ENCODE measurements at places on chromosomes 3 and 15.

DNA sequence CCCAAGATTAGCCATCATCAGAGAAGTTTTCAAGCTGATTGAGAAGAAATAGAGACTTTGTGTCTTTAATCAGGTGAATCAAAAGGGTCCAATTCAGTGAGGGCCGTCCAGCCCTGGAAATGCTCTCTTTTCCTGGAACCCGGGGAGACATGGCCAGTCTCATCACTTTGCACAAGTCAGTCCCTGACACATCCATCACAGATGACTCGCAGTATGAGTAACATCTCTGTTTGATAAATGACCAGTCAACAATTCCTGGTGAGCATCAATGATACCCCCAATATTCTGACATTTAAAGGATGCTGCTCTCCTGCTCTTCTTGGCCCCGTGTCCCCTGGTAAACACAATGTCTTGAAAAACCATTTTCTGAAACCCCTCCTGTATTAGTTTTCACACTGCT lies 26.7 kb downstream of the C3orf20 start:
- no peak for DNase-seq

GRCh38 chr15:73683777-73684580 lies at the start of gene CD276:
CD276 (plus strand) TSS chr15:73684383; CDS start chr15:73699640, 15,257 bp downstream.
- DNase-seq: peak; percentile 97

DNA sequence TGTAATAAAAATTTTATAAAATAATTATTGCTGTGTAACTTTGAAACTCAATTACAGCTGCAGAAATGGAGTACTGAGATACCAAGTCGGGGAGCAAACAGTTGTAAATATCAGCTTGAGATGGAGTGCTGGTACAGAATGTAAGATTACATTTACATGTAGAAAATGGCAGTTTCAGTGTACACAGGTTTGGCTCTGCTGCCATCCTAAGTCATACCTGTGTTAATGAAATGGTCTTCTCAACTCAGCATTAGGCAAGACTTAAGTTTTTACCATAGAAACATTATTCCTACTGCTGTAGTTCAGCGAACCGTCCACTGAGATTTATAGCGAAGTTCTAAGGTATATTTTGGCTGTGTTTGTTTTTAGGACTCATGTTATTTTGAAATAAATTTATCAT lies 110.1 kb upstream of the TBL1XR1 start:
- no peak for DNase-seq

- DNase-seq: no peak
Observed at GRCh38 chr15:25775317-25775912, 87.7 kb downstream of the ATP10A start.

GRCh38 chr3:157065201-157065600 lies 94.7 kb downstream of the CCNL1 start:
- no peak for DNase-seq

- no peak for DNase-seq
Observed at GRCh38 chr3:197504641-197505121, 51.1 kb downstream of the BDH1 start.

GRCh38 chr3:145182196-145182911 lies 978.6 kb downstream of the PLOD2 start:
- DNase-seq: no peak

GRCh38 chr15:53110999-53111398 lies 320.9 kb upstream of the ONECUT1 start:
- DNase-seq: no peak

DNA sequence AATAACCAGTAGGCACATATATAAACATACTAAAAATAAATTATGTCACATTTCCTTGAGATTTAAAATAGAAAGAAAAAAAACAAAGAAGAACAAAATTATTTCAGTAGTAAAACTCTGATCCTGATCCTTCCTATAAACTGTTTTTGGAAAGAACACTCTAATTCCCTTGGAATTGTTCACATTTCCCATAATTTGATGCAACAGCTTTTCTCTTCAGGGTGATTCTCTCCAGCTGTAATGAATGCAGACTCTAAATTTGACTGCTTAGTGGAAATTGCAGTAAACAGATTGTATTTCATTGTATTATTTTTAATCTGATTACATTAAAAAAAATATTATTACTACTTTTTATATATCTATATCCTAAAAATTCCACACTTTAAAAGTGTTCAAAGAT lies 70.2 kb upstream of the ABI3BP start:
- no peak for DNase-seq

- peak; percentile 28 for DNase-seq
Observed at GRCh38 chr3:36540888-36541518, 160.7 kb downstream of the STAC start.

DNA sequence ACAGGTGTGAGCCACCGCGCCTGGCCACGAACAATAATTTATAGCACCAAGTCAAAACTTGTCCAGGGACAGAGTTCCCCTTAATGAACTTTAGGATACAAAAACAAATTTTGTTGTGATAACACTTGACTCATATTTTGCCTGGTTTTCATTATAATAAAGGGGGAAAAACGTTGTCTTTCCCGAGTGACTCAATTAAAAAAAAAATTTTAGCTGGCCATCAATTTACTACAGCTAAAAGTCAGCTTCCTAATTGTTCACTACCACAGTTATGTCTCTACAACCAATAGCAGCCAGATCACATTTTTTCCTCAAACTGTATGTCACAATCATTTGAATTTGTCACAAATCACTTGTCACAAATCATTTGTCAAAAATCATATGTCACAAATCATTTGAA lies 116.0 kb downstream of the P3H2 start:
- DNase-seq: no peak

DNA sequence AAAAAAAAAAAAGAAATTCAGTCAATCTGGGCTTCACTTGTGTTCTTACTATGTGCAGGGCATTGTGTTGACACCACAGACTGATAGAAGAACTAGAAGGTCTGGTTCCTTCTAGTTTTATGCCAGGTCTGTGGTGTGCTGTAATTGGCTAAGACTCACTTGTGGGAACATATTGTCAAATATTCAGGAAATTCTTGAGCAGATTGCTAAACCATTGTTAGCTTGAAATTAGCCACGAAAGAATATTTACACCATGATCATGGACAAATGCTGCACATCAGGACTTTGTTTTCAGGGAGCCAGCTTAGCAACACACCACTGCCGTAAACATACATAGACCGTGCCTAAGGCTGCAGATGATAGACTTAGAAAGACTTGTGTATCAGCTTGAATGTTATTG lies 74.6 kb downstream of the GTPBP8 start:
- no peak for DNase-seq

DNA sequence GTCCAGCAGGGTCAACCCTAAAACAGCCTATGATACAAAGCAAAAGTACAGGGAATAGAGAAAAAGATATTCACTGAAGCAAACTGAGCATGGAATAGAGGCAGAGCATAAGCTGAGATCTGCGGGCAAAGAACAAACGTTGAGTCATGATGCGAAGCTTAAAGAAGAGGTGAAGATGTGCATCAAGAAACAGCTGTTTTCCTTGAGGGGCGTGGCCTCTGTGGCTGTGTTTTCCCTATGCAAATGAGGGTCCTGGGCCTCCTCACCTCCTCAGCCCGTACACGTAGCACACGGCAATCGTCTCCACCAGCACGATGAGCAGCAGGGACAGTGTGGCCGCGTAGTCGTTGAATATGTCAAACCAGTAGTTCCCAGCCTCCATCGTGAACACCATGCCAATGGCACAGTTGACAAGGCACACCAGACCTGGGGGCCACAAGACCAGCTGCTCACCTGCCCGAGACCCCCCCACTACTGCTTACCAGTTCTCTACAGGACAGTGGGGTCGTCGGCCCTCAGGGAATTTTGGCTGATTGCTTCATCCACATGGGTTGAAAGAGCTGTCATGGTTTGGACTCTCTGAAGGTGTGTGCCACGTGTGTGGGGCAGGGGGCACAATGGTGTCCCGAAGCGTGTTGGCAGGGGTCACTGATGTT lies 33.6 kb downstream of the SLC6A20 start:
- DNase-seq: no peak

- no peak for DNase-seq
Observed at GRCh38 chr3:134239538-134239937, 11.1 kb downstream of the RYK start.

- no peak for DNase-seq
Observed at GRCh38 chr3:177563243-177563780, 366.0 kb upstream of the TBL1XR1 start.

DNA sequence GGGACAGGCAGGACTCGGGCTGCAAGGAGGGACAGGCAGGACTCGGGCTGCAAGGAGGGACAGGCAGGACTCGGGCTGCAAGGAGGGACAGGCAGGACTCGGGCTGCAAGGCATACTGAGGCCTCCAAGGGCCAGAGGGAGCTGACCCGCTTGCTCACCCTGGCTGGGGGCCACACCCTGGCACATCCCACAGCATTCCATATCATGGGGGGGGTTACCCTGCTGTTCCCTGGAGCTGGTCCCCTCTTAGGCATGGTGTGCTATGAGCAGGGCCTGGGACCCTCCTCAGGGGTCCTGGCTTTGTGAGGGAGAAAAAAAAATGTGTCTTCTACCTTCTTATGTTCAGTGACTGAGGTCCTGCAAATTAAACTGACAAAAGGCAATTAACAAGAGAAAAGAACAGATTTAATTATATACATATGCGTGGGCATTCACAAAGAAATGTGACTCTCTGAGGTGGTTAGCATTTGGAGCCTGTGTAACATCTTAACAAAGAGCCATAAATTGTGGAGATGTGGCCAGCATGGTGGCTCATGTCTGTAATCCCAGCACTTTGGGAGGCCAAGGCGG lies 97.6 kb upstream of the ALDH1A3 start:
- no peak for DNase-seq

DNA sequence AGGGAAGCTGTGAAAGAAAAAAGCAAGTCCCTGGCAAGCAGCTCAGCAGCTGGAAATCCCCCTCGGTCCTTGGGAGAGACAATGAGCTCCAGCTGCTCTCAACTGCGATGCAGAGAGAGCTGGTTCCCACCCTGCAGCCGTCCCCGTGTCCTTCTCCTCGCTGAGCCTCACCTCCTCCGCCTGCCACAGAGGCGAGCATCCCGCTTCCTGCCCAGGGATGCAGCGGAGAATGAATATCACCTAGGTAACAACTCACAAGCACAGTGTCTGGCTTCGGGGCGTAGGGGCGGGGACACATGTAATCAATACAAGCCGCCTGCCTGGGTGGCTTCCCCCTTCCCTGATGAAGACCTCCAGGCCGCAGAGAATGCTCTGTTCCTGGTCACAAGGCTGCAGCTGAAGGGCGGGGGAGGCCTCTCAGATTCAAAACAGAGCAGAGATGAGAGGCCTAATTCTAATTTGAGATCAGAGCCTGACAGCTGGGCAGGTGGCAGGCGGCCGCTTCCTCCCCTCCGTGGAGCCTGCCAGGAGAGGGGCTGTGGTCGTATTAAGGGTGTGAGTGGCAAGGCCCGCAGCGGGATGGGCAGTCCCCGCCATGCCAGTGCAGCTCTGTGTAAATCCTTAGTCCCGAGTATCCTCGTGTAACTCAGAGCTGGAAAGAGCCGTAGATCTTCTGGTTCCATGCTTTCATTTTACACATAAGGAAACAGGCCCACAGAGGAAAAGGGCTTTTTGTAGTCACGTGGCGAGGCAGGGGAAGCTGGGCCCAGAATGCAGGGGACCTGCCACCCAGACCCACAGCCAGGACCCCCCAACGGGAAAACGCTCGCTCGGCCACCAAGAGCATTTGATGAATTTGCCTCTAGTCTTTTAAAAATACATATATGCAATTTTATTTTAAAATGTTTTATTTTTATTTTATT lies 24.3 kb downstream of the ZDHHC19 start:
- no peak for DNase-seq

DNA sequence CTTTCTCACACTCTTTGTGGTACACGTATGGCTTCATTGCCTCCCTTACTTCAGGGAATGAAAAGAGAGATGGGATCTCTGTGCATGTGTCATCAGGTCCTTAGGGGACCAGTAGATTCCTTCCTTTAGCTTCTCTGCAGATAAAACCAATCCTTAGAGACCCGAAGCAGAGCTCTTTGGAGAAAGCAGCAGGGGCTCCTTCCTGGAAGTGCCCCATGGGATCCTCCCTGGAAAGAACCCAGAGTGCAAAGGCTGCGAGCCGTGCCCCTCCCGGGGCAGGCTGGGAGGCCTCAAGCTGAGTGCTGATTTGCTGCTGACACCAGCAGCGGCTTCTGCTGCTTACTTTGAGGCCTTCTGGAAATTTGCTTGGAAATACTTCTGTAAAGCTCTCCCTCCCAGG lies 328.6 kb upstream of the RGMA start:
- DNase-seq: no peak

GRCh38 chr15:70081612-70082011 lies 16.1 kb downstream of the TLE3 start:
- no peak for DNase-seq

DNA sequence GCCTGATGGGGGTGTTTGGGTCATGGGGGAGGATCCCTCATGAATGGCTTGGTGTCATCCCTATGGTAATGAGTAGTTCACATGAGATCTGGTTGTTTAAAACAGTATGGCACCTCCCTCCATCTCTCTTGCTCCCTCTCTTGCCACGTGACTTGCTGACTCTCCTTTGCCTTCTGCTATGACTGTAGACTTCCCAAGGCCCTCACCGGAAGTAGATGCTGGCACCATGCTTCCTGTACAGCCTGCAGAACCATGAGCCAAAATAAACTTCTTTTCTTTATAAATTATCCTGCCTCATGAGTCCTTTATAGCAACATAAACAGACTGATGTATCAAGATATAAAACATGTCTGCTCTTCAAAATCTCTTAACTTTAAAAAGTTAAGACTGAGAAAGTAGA lies 96.1 kb downstream of the TFDP2 start:
- no peak for DNase-seq

DNA sequence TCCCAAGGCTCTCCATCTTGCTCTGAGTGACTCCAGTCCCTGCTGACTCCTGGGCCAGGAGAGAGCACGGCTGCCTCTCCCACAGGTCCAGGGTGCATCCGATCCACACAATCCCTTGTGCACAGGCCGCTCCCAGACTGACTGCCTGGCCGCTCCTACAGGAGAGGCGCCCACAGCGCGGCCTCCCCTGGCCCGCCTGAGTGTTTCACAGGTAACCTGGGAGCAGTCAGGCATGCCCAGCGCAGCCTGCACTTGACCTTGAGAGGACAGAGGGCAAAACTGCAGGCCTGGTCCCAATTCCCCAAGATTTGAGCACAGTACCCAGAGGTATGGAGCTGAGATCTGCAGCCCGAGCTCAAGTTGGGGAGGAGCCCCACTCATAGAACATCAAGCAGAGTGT lies 490.2 kb downstream of the CNTN6 start:
- no peak for DNase-seq

DNA sequence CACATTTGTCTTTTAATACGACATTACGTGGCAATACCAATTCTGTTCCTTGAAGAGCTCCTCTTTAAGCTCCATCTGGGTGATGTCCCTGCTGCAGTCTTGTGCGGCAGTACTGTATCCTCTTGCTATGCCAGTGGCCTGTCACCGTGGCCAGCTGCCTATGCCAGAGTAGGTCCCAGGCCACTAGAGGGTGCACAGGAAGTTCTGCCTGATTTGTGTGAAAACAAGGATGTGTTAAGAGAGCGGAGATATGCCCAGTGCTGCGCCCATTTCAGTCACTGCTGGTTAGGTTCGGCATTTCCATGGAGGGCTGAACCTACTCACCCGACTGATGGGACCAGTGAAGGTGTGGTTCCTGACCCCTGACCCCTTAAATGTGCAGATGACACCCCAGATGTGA lies 25.2 kb downstream of the NIPA1 start:
- peak; percentile 9 for DNase-seq

GRCh38 chr3:6079561-6080179 lies 781.2 kb upstream of the GRM7 start:
- DNase-seq: no peak

All from inflammatory macrophage treated with lipopolysaccharide for 1 hour (primary cell).